ENCODE measurements at places on chromosomes 11 and 22.

DNA sequence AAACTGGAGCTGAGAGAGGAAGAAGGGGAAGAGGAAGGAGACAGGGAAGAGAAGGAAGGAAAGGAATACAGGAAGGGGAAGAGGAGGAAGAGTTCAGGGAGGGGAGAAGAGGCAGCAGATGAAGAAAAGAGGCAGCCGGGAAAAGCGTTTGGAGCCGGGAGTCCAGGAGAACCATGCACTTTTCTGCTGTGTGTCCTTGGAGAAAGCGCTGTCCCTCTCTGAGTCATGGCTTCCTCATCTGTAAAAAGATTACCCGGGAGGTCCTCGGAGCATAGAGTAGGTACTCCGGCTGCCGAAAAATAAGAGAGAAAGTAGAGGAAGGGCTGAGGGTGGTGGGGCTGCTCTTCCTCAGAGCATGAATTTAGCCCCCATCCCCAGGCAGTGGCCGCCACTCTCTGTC is 226.9 kb downstream of the MN1 start:
- no peak for DNase-seq

DNA sequence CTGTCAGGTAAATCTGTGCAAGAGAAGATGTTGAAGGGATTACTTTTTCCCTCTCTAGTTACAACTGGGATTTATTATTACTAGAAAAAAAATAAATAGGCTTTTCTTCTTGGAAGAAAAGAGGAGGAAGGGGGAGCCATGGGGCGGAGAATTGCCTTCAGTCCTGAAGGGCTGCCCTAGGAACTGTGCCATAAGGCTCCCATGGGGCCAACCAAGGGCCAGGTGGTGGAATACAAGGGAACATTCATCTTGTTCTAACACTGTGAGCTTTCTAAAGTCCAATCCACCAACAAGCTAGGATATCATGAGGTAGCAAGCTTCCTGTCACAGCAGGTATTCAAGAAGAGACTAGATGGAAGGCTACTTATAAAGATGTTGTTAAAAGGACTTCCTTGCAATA is 24.8 kb upstream of the NRIP3 start:
- no peak for DNase-seq

- DNase-seq: no peak
Observed at GRCh38 chr22:28934026-28934425, 50.7 kb downstream of the ZNRF3 start.

DNA sequence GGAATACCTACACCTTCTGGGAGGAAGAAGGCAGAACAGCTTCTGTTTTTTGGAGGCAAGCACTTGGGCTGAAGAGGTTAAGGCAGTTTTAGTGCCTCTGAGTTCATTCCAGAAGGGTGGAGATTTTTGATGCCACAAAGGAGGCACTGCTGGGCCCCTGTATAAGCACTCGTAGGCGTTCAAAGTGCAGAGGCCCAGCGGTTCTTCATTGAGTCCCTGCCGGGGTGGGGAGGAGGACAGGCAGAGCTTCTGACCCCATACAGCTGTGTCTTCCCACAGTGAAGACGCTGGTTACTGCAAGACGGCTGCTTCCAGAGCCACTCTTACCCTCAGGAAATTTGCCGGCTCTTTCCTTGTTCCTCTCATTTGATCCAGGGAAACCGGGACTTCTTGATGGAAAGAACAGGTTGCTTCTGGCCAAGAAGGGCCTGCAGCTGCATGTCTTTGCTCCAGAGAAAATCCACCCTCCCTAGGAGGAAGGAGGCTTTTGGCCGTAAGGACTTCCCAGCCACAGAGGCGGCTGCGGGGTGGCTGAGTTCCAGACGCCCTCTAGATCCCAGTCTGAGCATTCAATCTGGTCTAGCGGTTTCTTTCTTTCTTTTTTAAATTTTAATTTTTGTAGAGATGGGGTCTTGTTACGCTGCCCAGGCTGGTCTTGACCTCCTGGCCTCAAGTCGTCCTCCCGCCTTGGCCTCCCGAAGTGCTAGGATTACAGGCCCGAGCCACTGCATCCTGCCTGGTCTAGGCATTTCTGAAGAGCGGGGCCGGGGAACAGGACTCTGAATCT is 9.4 kb downstream of the ADAMTS15 start:
- DNase-seq: no peak

DNA sequence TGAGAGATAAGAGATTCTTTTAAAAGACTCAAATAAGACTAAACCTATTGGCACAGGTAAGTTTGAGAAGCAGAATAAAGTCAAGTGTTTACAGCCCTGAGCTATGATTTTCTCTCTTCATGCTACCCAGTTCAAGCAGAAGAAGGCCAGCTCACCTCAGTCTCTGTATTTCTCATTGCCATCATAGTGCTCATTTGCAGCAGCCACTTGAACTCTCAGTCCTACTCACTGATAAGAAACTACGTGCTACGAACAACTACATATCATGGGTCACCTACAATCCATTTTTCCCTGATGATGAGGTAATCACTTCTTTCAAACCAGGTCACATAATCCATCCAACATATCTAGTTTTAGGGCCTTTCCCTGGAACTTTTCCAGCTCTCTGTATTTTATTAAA is 617.5 kb downstream of the JRKL start:
- DNase-seq: no peak
